SK-N-SH (cell line): ENCODE measurements at places on chromosomes 12 and 14. TPM values are rescaled to one million over a fixed set of nuclear protein-coding genes. Genes with fewer than 3 reads are reported as not detected.

DNA sequence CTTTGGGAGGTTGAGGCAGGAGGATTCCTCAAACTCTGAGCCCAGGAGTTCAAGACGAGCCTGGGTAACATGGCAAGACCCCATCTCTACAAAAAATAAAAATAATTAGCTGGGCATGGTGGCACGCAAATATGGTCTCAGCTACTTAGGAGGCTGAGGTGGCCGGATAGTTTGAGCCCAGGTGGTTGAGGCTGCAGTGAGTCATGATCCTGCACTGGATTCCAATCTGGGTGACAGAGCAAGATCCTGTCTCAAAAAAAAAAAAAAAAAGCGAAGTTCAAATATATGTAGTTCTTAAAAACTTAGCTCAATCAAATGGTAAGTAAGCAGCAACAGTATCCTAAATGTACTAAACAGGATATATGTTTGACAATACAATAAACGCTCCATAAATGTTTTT is 85.5 kb upstream of the SSTR1 start:
- H3K36me3 ChIP-seq: no peaks in the 10 kb centered on the region
- H3K4me3 ChIP-seq: no peak overlapping the region
- DNase-seq: no peak
- no peaks in the 10 kb centered on the region; the same call in 1 of the 2 replicates for H3K27me3 ChIP-seq
- H3K27ac ChIP-seq: no peak overlapping the region

DNA sequence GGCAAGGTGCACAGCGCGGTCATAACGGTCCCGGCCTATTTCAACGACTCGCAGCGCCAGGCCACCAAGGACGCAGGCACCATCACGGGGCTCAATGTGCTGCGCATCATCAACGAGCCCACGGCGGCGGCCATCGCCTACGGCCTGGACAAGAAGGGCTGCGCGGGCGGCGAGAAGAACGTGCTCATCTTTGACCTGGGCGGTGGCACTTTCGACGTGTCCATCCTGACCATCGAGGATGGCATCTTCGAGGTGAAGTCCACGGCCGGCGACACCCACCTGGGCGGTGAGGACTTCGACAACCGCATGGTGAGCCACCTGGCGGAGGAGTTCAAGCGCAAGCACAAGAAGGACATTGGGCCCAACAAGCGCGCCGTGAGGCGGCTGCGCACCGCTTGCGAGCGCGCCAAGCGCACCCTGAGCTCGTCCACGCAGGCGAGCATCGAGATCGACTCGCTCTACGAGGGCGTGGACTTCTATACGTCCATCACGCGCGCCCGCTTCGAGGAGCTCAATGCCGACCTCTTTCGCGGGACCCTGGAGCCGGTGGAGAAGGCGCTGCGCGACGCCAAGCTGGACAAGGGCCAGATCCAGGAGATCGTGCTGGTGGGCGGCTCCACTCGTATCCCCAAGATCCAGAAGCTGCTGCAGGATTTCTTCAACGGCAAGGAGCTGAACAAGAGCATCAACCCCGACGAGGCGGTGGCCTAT is 875 bp downstream of the HSPA2 start:
- no peak overlapping the region for H3K4me3 ChIP-seq
- DNase-seq: no peak
- no peaks in the 10 kb centered on the region for H3K27me3 ChIP-seq

GRCh38 chr12:69569236-69569635 is 16.0 kb upstream of the CCT2 start:
- H3K27ac ChIP-seq: peak overlapping the region; percentile 60; the same call in 1 of the 2 replicates
- H3K36me3 ChIP-seq: peaks cover 60% of the 10 kb centered on the region
- no peaks in the 10 kb centered on the region for H3K27me3 ChIP-seq
- DNase-seq: no peak

DNA sequence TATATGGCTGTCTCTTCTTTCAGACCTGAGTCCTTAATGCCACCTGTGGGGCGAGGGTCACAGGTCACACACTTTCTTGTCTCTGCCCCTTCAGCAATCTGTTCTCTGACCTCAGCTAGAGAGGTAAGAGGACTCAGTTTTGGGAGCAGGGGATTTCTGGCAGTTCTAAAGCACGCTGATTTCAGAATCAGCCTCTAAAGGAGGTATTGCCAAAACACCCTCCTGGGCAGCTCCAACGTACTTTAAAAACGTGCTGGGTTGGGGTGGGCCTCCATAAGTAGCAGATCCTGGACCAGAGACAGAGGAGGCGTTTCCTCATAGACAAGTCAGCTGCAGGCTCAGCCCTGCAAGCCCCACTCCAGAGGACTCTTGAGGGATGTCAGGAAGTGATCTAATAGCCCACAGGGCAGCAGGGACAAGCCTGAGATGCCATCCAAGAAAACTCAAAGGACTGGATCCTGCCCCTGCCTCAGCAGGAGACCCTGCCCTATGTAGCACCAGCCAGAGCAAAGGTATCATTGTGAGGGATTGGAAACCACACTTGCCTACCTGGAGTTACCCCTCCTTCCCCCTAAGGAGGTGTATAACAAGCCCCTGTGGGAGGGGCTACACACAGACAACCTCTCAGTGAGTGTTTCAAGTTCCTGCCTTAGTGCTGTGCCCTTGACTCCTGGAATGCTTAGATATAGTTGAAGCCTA is 8.5 kb downstream of the CTDSP2 start:
- no peaks in the 10 kb centered on the region for H3K36me3 ChIP-seq
- DNase-seq: no peak
- no peak overlapping the region for H3K4me3 ChIP-seq
- peaks cover 95% of the 10 kb centered on the region for H3K4me1 ChIP-seq
- H3K27me3 ChIP-seq: no peaks in the 10 kb centered on the region

- H3K36me3 ChIP-seq: peaks cover 3% of the 10 kb centered on the region; the same call in 1 of the 2 replicates
- no peak for DNase-seq
- no peak overlapping the region for H3K4me3 ChIP-seq
- H3K27me3 ChIP-seq: no peaks in the 10 kb centered on the region
- no peaks in the 10 kb centered on the region for H3K4me1 ChIP-seq
- no peak overlapping the region for H3K27ac ChIP-seq
Measured at GRCh38 chr14:91902336-91902735, 35.0 kb upstream of the TC2N start.

GRCh38 chr12:14216405-14217294 is 148.8 kb upstream of the ATF7IP start:
- H3K4me1 ChIP-seq: no peaks in the 10 kb centered on the region
- no peak overlapping the region for H3K27ac ChIP-seq
- H3K27me3 ChIP-seq: no peaks in the 10 kb centered on the region

DNA sequence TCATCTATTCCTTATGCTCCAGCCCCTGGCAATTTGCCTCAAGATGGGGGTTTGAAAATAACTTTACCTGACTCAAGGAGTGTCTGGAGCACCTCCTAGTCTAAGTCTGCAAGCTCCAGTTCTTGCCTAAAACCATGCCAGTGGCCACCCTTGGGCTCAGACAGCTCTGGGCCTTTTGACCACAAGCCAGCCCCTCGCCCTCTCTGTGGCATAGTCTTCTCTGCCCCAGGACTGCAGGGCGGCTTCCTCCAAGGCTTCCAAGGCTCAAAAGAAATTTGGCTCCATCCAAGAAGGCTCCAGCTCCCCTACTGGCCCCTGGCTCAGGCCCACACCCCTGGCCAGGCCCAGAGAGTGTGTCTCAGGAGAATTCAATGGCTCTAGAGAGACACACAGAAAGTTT is 14.8 kb downstream of the ACVRL1 start:
- no peaks in the 10 kb centered on the region for H3K36me3 ChIP-seq
- DNase-seq: no peak
- peaks cover 55% of the 10 kb centered on the region for H3K4me1 ChIP-seq
- H3K27ac ChIP-seq: no peak overlapping the region

- peaks cover 5% of the 10 kb centered on the region for H3K36me3 ChIP-seq
- H3K27me3 ChIP-seq: no peaks in the 10 kb centered on the region
- peaks cover 12% of the 10 kb centered on the region for H3K4me1 ChIP-seq
- DNase-seq: no peak
Measured at GRCh38 chr12:100982511-100983183, 188.1 kb downstream of the ANO4 start.

DNA sequence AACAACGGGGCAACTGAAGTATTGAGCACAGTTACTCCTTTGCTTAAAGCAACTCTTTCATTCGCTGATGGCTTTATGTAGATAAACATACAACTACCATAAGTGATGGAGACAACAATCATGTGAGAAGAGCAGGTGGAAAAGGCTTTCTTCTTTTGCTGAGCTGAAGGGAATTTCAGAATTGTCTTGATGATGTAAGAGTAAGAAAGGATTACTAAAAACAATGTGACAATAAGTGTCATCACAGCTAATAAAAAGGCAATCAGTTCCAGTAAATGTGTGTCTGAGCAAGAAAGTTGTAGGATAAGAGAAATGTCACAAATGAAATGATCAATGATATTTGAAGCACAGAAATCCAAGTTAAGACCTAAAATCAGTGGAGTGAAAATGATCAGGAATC is 647 bp downstream of the OR6C70 start:
- DNase-seq: no peak
- H3K4me1 ChIP-seq: no peaks in the 10 kb centered on the region
- no peaks in the 10 kb centered on the region for H3K36me3 ChIP-seq
- H3K27ac ChIP-seq: no peak overlapping the region

- no peak overlapping the region for H3K27ac ChIP-seq
- DNase-seq: peak; percentile 23
- H3K4me1 ChIP-seq: peaks cover 8% of the 10 kb centered on the region; the same call in 1 of the 2 replicates
- no peaks in the 10 kb centered on the region for H3K27me3 ChIP-seq
Measured at GRCh38 chr12:94099632-94100031, 48.7 kb upstream of the PLXNC1 start.

GRCh38 chr12:42450248-42450647 is 124.3 kb downstream of the PPHLN1 start:
- DNase-seq: no peak
- H3K4me3 ChIP-seq: no peak overlapping the region
- no peaks in the 10 kb centered on the region for H3K27me3 ChIP-seq
- H3K36me3 ChIP-seq: peaks cover 17% of the 10 kb centered on the region

DNA sequence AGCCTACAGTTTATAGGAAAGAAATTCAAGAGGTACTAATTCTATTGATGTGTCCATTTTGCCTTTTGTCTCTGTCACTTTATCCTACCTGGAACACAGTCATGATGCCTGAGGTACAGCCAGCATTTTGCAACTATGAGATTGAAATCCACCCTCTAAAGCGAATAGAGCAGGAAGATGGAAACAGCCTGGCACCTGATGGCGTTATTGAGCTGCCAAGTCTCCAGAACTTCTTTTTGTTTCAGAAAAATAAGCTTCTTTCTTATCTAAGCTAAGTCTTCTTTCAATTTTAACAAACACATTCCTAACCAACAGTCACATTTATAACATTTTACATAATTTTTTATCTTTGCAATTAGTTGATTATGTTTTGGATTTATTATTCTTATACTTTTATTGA is 182.1 kb downstream of the PAWR start:
- H3K27ac ChIP-seq: no peak overlapping the region
- no peak for DNase-seq
- H3K4me3 ChIP-seq: no peak overlapping the region
- H3K36me3 ChIP-seq: no peaks in the 10 kb centered on the region
- H3K27me3 ChIP-seq: no peaks in the 10 kb centered on the region
- no peaks in the 10 kb centered on the region for H3K4me1 ChIP-seq

- DNase-seq: no peak
- H3K4me3 ChIP-seq: no peak overlapping the region
- no peaks in the 10 kb centered on the region for H3K36me3 ChIP-seq
Measured at GRCh38 chr12:7035463-7035862, 17.2 kb upstream of the LPCAT3 start.

GRCh38 chr12:111993292-111994150 is 19.4 kb downstream of the TMEM116 start:
- H3K4me3 ChIP-seq: no peak overlapping the region
- H3K27ac ChIP-seq: no peak overlapping the region
- H3K4me1 ChIP-seq: no peaks in the 10 kb centered on the region
- no peaks in the 10 kb centered on the region for H3K27me3 ChIP-seq
- no peaks in the 10 kb centered on the region for H3K36me3 ChIP-seq

Gene RNFT2
- 3.8 and 4.4 TPM in 2 replicates for polyA plus RNA-seq

Gene AKAP6
- polyA plus RNA-seq: 1.7 and 4.1 TPM in 2 replicates

Gene SDR9C7
- not detected in 2 replicates for polyA plus RNA-seq

Gene ACVR1B
- polyA plus RNA-seq: 12.1 and 13.5 TPM in 2 replicates

Gene DMAC2L
- 20.3 and 22.7 TPM in 2 replicates for polyA plus RNA-seq

Gene TAS2R42
- polyA plus RNA-seq: not detected in 2 replicates

Gene SLC10A1
- polyA plus RNA-seq: not detected in 2 replicates

Gene PPP1R1A
- not detected in 2 replicates for polyA plus RNA-seq

Gene M6PR
- 132 and 196 TPM in 2 replicates for polyA plus RNA-seq

Gene KRT80
- 14.9 and 17.4 TPM in 2 replicates for polyA plus RNA-seq

Gene PPP1R36
- 0.08 and 0.15 TPM in 2 replicates for polyA plus RNA-seq

Gene BDKRB1
- 14.4 and 16.9 TPM in 2 replicates for polyA plus RNA-seq

Gene MYF5
- not detected in 2 replicates for polyA plus RNA-seq

Gene DBX2
- polyA plus RNA-seq: not detected in 2 replicates

Gene ULK1
- 6.0 and 10.7 TPM in 2 replicates for polyA plus RNA-seq

Gene PZP
- polyA plus RNA-seq: not detected in 2 replicates

Gene SDR39U1
- 81.8 and 88.4 TPM in 2 replicates for polyA plus RNA-seq

Gene DPF3
- 2.8 and 4.1 TPM in 2 replicates for polyA plus RNA-seq

Gene KRT77
- polyA plus RNA-seq: not detected in 2 replicates

Gene RFLNA
- 0.10 TPM in 1 of 2 replicates, not detected in the other for polyA plus RNA-seq
